ENCODE measurements at places on chromosomes 11 and 22.

GRCh38 chr22:46153930-46154329, 3.6 kb downstream of the PPARA start:
- DNase-seq, result no peak

DNA sequence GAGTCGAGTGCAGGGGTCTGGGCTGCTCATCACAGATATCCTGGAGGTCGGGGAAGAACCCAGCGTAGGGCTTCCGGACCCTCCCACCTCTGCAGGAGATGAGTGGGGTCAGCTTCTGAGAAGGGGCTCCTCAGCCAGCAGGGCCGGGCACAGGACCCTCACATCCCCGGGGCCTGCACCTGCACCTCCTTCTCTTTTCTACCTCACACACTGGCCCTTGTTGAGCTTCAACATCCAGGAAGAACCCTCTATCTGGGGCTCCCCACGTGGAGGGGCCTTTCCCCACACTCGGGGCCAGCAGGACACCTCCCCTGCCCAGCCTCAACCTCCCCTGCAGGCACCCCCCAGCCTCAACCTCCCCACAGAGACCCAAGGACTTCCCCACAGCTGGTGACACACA, 299.4 kb downstream of the CTTN start:
- DNase-seq, result no peak

- DNase-seq, result no peak
Measured at GRCh38 chr11:46534711-46535110, 59.1 kb downstream of the AMBRA1 start.

DNA sequence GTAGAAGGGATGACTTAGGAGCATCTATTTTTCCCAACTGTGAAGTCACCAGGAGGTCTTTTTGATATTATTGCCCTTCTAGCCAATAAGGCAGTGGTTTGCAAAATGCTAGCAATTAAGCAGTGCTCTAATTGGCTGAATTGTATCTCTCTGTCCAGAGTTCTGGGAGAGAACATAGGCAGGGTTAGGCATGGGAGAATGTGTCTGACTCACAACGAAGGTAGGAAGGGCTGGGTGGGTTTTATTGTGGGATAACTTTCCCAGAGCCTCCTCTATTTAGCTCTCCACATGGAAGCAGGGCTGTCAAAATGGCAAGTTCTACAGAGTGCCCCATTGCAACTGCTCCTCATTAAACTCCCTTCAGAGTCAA, 415.9 kb upstream of the CADM1 start:
- DNase-seq, result no peak

DNA sequence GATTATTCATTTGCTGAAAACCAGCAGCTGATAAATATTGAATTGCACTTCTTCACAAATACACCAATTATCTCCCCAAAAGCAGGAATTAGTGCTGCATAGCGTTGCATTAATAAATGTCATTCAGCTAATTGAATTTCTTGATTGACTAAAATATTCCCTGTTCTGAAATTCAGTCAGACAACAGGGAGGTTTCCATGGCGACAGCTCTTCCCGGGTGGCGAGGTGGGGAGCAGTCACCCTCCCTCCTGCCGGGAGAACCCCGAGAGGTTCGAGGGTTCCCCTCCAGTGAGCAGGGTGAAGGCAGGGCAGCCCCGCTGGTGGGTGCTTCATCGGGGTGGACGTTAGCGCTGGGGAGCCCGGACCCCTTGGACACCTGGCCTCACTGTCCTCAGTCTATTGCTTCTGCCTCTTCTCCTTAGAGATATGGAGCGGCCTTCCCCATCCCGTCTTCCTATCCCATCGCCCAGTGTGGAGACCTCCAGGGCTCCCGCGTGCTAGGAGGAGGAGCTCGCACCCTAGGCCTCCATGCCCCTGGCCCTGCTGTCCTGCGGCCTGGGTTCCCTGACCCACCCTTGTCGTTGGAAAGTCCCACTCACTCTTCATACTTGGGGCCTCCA, 983.5 kb downstream of the BRD1 start:
- no peak for DNase-seq

GRCh38 chr22:22934543-22935055, 47.0 kb downstream of the IGLL5 start:
- no peak for DNase-seq

- no peak for DNase-seq
Measured at GRCh38 chr11:11567936-11568650, 53.7 kb downstream of the GALNT18 start.

DNA sequence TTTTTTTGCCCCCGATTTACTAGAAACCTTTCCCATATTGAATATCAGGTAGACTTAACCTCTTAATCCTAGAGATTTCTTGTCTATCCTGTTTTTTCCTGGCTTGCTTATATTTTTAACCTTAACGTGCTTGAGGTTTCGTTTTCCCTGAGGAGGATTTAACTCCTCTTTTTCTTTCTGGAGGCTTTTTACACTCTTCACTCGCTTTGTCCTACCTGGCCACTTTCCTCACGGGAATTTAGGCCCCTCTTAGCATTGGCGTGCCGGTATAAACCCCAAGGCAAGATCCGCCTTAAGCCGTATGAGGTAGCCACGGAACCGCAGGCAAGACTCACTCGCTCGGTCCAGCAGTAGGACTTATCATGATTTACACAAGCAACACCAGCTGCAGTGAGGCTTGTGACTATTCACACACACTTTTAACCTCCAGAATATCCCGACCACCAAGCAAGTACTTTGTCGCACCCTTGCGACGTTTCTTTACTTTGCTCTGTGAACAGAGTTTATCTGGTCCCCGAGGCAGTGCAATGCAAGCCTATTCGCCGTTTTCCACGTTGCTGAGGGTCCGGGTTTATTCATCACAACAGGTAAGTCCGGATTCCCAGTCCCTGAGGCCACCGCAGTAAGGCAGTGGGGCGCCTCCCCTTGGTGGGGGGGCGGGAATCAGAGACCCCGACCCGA, 20.6 kb upstream of the ALDH3B2 start:
- DNase-seq, result no peak

- no peak for DNase-seq
Measured at GRCh38 chr11:101288392-101288791, 158.8 kb upstream of the PGR start.

- no peak for DNase-seq
Measured at GRCh38 chr11:76644591-76644990, 26.0 kb downstream of the LRRC32 start.

GRCh38 chr22:36147196-36147791, 13.3 kb downstream of the APOL3 start:
- no peak for DNase-seq

DNA sequence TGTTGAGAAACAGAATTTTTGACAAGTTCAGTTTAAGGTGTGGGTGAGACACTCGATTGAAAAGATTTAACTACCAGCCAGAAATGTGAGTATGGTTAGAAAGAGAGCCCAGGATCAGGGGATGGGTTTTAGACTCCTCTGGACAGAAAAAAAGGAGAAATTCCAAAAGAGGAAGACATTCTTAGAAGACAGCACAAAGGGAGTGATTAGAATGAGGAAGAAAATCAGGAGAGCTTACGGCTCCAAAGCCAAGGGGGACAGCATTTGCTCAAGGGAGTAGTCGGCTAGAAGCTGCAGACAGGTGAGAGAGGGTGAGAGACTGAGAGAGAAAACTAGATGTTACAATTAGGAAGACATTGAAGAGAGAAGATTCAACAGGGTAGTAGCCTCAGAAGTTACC, 166.1 kb downstream of the ADAMTS15 start:
- DNase-seq, result no peak

- no peak for DNase-seq
Measured at GRCh38 chr22:49307870-49308269, 519.8 kb downstream of the BRD1 start.

DNA sequence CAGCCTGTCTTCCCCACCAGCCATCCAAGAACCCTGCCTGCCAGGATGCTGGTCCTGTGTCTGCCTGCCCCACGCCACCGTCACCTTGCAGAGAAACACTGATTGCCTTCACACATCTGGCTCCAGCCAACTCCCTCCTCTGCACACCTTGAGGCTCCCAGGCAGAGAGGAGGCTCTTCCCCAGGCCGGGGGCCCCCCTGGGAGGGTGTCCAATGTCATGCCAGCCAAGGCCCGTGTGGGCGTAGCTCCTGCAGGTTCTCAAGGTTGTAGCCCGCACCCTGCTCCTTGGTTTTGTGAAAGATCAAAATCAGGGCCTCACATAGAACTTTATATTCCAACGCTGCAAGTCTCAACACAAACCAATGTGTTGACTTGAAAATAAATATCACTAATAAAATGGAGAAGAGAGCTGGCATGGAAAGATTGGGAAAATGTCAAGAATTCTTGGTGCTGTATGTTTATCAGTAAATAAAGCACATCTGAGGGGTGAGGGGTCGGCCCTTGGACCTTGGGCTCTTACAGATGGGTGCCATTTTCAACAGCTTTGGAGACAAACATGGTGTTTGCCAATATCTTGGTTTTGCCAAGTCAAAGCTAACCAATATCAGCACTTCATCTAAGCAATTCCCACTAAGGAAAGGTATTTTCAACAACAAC, 6.7 kb upstream of the PPARA start:
- DNase-seq, result no peak

DNA sequence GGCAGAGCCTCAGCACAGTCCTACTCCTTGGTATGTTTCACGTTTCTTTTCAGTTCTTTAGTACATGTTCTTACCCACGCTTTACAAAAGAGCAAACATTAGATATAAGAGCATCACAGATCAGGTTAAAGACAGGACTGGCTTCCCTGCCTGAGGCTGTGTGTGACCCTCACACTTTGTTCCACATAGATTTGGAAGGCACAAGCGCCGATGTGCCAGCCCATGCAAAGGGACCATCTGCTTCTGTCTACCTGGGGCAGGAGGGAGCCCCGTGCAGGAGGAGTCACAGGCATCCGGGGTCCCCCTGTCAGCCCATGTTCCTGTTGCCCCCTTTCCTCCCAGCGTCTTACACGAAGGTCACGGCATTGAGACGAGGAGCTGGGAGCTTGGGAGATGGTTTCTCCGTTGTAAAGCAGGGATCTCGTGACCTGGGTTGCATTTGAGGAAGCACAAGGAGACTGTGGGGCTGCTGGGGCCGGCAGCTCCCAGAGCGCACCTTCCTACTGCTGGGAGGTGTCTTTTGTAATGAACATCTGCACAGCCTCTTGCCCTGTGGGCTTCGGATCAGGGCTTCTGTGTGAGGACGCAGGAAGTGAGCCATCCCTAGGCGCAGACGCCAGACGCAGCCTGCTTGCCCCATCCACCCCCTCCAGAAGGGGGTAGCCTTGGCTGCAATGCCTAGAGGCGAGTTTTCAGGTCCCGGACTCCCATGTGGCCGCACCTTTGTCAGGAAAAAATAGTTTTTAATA, 72.6 kb downstream of the SCN3B start:
- no peak for DNase-seq

- DNase-seq, result no peak
Measured at GRCh38 chr11:102007567-102008437, 39.4 kb upstream of the CFAP300 start.

DNA sequence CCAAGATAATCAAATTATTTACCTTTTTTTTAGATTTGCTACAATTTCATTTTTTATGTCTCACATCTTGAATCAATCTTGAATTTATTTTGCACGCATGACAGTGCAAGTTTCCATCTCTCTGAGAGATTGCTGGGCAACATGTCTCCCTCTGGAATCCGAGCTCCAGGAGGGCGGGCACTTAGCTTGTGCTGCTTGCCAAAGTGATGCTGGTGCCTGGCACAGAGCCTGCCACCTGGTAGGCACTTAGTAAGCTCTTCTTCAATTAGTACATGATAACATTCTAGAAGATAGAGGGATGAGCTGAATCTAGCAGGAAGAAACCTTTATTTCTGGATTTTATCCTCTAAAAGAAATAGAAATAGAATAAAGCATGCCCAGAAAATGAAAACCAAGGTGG, 27.5 kb upstream of the OR9I1 start:
- DNase-seq, result no peak

GRCh38 chr22:44145544-44145943, 35.2 kb upstream of the PARVG start:
- DNase-seq, result no peak

DNA sequence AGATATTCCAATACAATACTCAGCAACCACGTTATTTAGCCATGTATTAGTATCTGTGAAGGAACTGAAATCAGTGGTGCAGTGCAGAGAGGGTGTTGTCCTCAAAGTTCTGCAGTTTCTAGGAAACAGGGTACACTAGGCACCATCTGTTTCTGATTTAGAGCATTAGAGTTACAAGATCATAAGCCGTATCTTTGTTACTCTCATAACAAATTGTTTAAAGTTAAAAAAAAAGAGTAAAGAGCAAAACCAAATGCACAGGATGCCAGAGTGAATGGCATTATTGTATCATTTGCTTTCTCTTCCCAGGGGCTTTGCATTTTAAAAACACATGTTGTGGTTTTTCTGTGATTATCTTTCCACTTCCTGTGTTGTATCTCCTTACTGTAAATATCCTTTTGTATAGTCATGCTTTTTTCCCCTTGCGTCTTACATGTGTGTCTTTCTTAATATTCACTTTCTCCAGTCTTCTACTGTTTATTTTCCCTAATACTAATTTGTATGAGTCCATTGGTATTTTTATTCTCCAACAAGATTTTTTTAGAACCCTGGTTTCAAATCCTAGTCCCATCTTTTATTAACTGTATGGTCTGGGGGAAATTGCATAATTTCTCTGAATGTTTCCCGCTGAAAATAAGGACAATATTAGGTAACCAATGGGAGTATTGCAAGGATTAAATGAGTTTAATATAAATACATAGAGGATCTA, 15.2 kb upstream of the NUP160 start:
- DNase-seq, result peak; percentile 36

DNA sequence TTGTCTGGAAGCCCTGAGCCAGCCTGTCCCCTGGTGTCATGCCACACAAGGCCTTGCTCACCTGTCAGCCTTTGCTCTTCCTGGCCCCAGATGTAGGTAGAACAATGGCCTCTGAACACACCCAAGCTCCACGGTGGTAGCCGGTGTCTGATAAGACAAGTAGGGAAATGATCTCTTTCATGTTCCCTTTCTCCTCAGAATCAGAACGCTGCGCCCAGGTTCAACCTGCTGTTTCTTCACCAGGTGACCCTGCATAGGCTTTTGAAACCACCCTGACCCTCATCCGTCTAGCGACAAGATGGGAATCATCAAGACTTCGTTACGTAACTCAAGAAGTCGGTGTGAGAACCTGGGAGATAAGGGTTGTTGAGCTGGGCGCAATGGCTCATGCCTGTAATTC, 28.7 kb upstream of the YWHAH start:
- no peak for DNase-seq

DNA sequence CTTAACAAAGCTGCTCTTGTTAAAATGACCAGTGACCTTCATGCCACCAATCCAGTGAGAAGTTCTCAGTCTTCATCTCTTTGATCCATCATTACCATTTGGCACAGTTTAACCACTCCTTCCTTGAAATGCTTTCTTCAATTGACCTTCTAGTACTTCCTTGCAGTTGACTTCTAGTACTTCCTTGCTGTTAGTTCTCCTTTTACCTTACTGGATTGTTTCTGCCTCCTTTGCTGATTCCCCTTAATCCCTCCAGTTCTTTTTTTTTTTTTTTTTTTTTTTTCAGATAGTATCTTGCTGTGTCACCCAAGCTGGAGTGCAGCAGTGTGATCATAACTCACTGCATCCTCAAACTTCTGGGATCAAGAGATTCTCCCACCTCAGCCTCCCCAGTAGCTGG, 66.0 kb upstream of the HORMAD2 start:
- no peak for DNase-seq

GRCh38 chr11:77851503-77851902, 30.6 kb downstream of the AAMDC start:
- no peak for DNase-seq
